GM12864 (cell line): ENCODE measurements at places on chromosomes 12 and 14.

DNA sequence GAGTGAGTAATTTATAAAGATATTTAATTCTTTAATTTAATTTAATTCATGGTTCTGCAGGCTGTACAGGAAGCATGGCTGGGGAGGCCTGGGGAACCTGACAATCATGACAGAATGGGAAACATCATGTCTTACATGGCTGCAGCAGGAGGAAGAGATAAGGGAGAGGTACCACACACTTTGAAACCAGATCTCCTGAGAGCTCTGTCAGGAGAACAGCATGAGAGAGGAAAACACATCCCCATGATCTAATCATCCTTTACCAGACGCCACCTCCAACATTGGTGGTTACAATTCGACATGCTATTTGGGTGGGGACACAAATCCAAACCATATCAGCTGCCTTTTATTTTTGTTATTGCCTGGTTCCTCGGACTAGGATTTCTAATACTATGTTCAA lies 928.6 kb downstream of the TMEM121 start:
- no peak for DNase-seq

- DNase-seq, result no peak
Observed at GRCh38 chr12:79452906-79453305, 237.9 kb downstream of the PAWR start.

DNA sequence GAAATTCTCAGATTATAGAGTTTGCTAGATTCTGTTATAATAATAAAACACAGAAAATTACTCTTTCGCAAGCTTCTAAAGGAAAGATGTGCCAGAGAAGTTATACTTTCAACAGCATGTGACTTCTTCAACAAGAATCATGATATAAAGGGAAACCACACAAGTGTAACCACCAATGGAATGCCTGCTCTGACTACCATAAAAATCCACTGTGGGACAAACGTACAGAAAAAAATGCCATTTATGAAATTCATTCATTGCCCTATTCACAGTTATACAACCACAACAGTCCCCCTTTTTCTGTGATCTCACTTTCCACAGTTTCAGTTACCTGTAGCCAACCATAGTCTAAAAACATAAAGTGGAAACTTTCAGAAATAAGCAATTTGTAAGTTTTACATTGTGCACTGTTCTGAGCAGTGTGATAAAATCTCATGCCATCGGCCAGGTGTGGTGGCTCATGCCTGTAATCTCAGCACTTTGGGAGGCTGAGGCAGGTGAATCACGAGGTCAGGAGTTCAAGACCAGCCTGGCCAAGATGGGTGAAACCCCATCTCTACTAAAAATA lies 3.2 kb downstream of the CATSPERB start:
- DNase-seq, result no peak

DNA sequence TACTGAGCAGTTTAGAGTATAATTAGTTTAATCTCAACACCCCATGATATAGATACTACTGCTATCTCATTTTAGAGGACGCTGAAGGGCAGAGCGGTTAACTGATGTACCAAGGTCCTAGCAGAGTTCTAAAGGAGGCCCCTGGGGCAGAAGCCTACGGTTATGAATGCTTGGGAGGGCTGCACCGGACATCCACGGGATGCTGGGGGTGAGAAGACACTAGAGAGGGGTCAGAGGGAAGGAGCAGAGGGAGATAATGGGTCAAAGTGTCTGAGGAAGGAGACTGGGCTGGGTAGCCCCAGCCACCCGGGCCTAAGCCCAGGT lies 1.6 kb upstream of the ACTR6 start:
- no peak for DNase-seq

DNA sequence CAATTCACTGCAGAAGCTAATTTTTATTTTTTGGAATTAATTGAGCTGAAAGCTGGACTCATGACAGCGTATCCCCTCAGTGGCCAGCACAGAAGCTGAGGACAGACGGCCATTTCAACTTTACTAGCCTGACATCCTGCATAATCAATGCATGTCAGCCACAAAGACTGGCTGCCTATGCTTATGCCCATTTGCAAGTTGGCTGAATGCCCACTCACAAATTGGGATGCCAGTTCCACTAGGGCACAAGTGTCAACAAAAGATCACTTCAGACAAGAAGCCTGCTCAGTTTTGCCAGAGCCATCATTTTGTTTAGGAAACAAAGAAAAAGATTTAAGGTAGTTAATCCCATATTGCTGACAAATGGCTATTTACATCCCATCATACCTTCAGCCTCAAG lies 417.6 kb downstream of the NOVA1 start:
- no peak for DNase-seq

GRCh38 chr14:50085570-50086320 lies 30.6 kb downstream of the VCPKMT start:
- DNase-seq, result peak; percentile 91

DNA sequence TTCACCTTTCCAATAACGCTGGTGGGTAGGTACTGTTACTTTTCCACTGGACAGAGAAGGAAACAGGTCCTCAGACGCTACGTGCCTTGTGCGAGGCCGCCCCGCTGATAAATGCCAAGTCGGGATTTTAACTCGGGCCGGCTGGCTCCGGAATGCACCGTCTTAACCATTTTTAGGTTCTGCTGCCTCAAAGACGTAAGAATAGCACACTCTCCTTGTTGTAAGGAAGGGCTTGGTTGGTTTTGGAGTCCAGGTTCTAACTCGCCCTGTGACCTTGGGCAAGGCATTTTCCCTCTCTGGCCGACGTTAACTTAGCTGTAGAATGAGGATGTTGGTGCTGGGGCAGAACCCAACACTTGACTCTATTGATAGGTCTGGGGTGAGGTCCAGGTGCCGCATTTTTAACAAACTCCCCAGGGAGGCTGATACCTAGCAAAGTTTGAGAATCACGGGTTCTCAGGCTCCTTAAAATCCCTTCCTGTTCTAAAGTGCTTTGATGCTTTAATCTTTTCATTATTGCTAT lies 814 bp downstream of the ANKRD13A start:
- DNase-seq, result no peak

DNA sequence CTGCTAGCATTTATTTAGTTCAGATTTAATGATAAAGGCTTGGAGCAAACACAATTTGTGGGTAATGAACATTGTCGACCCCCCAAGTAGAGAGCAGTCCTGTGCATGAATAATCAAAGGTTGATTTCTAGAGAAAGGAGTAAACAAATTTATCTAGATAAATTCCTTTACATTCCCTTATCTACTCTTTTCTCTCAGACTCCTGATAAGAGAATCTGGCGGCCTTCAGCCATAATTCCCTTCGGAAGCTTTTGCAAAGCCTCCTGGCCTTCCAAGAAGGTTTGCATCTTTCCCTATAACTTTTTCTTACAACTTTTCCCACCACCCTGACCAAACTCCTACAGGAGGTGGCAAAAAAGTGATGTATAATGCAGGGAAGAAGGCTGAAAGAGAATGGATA lies 42.1 kb downstream of the TMTC3 start:
- no peak for DNase-seq

DNA sequence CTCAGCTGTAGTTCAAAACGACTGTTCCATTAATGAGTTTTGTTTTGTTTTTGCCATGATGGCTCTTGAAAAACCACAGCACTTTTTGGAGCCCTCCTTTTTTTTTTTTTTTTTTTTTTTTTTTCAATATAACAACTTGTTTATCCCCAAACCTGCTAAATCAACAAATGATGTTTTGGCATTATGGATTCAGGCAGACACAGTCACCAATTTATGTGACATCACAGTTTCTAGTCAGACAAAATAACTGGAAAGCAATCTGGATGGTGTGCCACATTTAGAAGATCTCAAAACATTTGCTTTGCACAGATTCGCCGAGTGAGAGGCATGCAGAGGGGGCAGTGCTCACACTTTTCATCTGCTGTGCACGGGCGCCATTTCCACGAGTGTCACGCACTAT lies 7.9 kb upstream of the RFLNA start:
- DNase-seq, result no peak

GRCh38 chr12:92324849-92325500 lies 179.3 kb upstream of the BTG1 start:
- DNase-seq, result no peak

- no peak for DNase-seq
Observed at GRCh38 chr12:41186026-41186425, 2.1 kb upstream of the PDZRN4 start.

DNA sequence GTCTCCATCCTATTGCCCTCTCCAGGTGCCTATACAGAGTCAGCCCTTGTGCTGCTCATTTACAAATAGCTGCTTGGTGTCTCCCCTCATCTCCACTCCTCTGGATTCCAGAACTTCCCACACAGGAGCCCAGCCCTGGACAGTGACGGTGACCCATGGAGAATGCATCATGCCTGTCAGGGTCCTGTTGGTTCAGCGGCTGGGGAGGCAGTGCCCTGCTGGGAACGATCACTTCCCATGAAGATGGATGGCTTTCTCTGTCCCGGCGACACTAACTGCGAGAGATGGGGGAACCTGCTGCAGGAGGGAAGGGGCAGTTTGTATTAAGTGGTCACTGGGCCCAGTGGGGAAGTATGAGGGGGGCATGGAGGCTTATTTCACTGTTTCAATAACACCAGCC lies 395.0 kb upstream of the TBX3 start:
- no peak for DNase-seq
